Caudate nucleus (tissue), 63 donors: ENCODE measurements at places on chromosomes 5 and 9.

DNA sequence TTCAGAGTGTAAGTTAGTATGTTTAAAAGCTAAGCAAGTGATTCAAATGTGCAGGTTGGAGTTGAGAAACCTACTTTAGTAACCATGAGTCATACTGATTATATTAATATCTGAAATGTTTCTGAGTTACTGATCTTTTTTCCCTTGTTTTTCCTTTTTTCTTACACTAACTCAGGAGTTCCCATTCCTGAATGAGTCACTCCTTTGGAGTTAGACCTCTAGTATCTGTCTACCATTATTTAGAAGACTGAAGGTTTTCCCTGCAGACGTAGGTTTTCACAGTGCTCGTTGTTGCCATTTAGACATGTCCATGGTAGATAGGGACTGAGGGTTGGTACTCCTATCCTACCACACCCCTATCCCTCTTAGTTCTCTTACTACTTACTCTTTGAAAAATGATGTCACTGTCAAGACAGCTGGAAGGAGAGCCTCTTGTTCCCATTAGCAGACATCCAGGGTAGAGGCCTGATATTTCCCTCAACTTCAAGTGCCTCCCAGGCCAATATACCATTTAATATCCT is 20.2 kb downstream of the OCLN start:
- DNase-seq = no peak

- DNase-seq = no peak
Observed at GRCh38 chr9:107193251-107193650, 89.8 kb upstream of the RAD23B start.

DNA sequence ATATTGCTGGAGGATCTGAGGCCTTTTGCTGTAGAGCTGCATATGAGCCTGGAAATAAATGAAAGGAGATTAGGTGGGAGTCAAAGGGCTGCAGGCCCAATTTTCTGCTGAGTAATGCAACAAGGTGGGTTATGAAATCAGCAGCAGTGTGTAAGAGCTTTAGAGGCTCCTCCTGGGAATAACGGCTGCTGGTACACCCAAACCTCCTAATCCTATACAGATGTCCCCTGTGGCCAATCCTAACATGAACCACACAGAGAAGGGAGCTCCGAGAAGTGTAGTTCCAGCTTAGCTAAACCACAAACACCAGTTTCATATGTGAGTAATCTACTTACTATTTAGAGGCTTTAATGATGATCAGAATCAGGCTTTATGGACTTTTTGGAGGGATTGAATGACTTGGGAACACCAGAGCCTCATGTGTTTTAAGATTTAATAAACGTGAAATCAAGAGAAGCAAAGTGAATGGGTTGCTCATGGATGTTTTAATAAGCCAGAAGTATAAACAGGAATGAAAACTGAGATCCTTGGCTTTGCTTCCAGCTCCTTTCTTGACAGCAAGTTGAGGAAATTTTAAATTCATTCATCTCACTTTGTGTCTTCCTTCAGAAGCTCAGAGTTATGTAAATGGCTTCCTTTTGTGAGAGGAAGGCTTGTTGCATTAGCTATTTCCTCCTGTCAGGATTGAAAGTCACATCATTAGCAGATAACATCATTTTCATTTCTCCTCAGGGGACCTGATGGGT is 437.5 kb downstream of the TMEM232 start:
- no peak for DNase-seq

DNA sequence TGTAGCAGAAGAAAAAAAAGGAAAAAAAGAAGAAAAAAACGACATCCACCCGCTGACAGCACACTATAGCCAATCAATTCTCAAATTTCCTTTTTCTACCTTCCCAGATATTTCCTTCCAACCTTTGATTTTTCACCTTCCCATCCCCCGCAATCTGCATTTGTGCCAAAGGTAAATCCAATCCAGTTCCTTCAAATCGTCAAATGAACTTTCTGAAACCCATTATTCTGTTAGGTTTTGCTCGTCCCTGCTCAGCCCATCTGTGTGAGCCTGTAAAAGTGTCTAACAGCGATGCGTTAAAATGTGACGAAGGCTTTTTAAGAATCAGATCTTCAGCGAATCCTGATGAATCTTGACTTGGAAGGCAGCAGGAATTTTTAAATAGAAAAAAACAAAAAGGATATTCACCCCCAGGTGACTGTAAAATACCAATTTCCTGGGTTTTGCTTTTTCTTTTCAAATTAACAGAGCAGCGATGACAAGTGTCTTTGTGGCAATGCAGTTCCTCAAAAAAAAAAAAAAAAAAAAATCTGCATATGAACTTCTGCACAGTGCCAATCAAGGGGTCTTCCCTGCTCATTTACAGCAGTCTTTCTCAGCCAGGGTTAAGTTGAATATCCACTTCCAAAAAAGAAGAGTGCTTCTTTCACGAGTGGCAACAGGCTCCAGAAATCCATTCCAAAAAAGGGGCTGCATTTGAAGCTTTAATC is 367 bp upstream of the SHC3 start:
- DNase-seq = no peak

DNA sequence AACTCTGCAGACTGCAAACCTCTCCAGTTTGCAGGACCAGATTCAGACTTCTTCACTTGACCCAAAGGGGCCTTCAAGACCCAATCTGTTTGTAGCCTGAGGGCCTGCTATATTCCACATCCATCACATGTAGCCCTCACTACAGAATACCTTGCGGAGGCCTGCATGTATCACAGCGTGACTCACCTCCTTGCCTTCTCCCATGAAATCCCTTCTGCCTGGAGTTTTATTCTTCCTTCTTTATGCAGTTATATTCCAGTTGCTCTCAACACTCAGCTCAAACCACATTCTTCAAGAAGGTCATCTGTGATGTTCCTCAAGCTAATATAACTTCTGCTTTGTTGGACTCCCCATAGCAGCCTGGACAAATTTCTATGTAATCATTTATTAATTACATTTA is 198.5 kb upstream of the PTGER4 start:
- DNase-seq = no peak

DNA sequence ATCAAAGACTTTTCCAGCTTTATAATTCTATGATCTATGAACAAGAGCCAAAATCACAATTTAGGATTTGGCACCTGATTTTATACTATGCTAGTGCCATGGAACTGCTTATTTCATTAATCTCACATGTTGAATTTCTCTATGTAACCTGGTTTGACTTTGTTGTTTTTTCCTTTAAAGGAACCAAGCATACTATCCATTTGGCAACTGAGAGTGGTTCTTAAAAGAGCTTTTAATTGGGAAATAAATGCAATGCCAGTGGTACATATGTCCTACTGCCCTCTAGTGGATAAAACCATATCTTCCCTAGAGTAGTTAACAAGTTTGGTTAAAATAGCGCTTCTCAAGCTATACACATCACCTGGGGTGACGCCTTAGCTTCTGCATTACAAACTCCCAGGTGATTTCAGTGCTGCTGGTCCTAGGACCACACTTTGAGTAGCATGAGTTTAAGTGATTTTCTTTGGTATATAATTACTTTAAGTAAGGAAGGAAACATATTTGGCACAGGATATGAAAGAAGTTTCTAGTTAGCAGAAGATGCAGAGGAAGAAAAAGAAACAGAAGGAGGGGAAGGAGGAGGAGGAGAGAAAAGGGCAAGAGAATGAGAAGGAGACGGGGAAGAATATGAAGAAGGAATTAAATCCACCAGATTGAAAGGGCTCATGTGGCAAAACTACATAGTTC is 56.8 kb downstream of the FGF10 start:
- no peak for DNase-seq
